ENCODE measurements at places on chromosomes 11 and 22.

DNA sequence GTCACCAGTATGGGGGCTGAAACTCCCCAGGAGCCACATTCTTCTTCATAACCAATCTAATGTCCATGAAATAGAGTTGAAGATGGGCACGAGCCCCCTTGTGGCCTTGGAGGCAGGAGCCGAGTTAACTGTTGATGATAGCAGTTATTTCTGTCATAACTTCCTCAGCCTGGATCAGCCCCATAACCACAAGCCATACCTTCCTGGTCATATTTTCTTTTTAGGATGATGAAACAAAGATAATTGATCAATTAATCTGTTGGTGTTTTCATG lies 65.0 kb upstream of the TTC12 start:
- DNase-seq, result no peak

DNA sequence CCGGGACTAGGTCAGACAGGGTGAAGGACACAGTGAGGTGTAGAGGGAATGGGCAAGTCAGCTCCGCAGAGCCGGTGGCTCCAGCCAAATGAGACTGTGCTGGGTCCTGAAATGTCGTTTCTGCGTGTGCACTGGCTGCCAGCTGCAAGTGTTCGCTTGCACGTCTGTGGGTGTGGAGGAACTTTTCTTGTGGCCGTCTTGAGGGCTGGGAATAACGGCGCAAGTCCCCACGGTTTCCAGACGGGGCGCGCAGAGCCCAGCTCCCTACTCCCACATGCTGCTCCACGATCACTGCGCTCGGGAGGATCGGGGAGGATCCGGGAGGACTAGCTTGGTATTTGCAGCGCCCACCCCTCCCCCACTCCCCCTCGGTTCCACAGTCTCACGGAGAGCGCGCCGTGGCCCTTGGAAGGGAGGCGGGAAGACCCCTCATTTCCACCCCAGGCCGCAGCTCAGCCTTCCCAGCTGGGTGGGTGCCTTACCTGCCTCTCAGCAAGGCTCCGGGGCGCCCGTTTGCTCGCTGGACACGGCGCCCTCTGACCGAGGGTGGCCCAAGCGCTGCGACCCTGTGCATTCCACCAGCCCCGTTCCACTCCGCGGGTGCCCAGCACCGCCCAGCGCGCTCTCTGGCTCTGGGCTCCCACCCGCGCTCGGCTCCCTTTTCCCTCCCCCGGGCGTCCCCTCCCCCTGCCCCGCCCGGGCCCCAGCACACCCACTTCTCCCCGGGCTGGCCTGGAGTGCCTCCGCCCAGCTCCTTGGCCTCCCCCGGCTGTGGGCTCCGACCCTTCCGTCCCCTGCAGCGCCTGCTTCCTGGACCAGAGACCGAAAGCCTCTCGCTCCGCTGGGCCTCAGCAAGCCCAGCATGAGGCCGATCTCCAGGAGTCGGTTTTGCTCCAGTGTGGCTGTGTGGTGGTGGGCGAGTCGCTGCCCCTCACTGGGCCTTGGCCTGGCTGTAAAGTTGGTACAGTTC lies at the start of gene KCNE3:
KCNE3 (minus strand) TSS at position 634 of the 970 bp plus-strand sequence. CDS start 9,986 bp downstream, outside the sequence.
- no peak for DNase-seq

- no peak for DNase-seq
Observed at GRCh38 chr11:61754534-61755482, 2.4 kb downstream of the MYRF start.

DNA sequence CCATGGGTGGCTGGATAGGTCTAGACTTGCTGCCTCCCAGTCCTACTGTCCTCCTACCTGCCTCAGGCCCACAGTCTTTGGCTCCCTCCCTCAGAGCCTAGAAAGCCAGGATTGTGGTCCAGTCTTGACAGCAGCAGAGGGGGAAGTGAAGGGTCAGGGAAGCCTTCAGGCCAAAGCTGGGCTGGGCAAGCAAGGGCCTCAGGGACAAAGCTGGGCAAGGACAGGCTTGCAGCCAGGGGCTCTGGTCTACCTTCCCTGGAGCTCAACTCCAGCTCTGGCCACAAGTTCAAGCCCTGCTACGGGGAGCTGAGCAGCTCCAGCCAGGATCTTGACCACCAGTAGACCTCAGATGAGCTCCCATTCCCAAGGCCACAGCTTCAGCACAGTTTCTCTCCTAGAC lies 14.9 kb downstream of the LMO1 start:
- DNase-seq, result no peak

GRCh38 chr22:17102297-17102667 lies 17.5 kb downstream of the IL17RA start:
- no peak for DNase-seq

GRCh38 chr11:73149105-73149504 lies 7.0 kb upstream of the FCHSD2 start:
- no peak for DNase-seq

DNA sequence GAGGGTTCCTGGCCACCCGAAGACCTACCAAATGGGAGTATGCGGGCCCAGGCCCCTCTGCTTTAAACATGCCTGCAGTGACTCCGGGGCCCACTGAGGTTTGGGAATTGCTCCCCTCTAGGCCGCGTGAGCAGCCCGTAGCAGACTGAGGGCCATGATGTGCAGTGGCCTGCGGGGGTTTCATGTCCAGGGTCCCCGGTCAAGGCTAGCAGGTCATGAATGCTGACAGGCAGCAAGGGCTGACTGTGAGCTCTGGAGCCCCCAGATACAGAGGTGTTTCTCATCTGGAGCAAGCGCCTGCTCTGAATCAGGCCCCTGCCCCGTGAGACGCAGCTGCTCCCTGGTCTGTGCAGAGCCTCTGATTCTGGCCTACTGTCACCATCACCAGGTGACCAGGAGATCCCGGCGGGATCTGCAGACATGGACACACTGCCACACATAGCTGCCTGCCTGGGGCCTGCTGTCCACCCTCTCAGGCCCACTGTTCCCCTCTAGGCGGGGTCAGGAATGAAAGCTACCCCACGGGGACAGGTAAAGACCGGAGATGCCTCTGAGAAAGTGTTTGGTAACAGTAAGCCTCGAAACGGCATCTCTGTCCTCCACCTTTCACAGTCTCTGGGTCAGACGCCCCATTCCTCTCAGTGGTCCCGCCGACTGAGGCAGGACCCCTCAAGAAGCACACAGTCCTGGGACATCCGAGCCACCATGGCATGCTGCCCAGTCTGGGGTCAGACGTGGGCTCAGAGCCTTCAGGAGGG lies 73.3 kb downstream of the PARVB start:
- DNase-seq, result no peak

GRCh38 chr11:118264569-118265465 lies 720 bp upstream of the MPZL2 start:
- no peak for DNase-seq

DNA sequence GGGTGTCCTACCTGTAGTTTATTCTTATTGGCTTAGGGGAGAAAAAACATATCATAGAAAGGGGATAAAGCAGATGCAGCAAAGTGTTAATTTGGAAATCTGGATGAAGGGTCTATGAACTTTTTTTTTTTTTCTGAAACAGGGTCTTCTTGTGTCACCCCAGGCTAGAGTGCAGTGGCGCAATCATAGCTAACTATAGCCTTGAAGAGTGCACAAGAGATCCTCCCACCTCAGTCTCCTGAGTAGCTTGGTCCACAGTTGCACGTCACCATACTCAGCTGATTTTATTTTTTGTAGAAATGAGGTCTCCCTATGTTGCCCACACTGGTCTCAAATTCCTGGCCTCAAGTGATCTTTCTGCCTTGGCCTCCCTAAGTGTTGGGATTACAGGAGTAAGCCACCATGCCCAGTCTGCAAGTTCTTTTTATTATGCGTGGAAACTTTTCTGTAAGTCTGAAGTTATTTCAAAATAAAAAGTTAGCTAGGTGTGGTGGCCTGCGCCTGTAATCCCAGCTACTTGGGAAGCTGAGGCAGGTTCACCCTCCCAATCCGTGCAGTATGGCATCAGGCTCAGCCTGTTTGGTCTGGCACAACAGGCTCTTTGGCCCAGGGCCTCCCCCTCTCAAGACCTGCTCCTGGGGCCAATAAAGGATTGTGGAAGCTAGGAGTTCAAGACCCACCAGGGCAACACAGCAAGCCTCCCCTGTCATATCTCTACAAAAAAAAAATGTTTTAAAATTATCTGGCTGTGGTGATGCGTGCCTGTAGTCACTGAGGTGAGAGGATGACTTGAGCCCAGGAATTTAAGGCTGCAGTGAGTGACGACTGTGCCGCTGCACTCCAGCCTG lies 111.9 kb downstream of the MED15 start:
- DNase-seq, result no peak

- DNase-seq, result no peak
Observed at GRCh38 chr11:45091563-45092403, 54.7 kb upstream of the PRDM11 start.

DNA sequence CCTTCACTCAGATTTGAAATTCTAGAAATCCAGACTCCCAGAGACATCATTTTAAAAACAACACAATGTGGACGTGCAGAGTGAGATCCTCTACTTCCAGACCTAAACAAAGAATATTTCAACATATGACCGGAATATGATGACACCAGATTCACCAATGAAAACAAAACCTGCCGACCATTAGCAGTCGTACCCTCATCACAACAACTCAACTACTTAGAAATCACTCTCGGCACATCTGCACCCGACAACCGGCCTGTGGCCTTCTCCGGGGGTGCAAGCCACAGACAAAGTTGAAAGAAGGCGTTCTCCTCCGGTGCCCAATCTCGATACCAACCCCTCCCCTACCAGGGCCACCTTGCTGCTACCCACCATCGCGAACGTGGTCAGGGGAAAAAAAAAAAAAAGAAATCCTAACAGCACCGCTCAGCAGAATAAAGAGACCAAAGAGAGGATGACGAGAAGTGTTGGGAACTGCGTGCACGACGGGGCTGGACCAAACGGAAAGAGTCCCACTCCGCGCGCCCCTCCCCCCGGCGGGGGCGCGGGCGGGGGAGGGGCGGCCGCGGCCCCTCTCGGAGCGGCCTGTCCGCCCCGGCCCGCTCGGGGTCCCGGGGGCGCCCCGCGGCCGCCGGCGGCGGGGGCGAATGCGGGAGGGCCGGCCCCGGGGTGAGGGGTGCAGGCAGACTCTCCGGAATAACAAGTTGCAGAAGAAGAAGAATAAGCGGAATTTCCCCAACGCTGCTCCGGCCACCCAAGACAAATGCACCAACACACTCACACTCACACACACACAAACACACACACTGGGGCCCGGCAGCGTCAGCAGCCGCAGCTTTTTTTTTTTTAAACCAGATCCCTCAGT lies 1.7 kb downstream of the PHF21A start:
- DNase-seq, result no peak

GRCh38 chr22:43126501-43127165 lies 16.1 kb downstream of the BIK start:
- no peak for DNase-seq

- DNase-seq, result no peak
Observed at GRCh38 chr22:27108425-27109114, 451.2 kb downstream of the MIAT start.

GRCh38 chr11:76782531-76783293 lies 444 bp upstream of the TSKU start:
- no peak for DNase-seq

DNA sequence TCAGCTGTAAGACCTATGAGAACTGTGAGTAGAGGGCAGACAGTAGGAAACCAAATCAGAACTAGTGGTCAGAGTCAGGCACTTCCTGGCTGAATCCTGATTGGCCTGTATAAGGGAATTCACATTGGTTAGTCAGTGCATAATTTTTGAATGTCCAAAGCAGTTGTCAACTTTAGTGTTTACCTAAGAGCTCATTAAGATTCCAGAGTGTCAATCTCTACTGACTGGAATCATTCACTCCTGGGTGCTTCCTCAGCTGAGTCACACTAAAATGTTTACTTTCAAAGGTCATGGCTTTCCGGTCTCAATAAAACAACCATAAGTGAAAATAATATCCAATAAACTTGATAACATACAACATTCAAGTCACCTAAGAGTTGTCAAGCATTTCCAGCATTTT lies 306.1 kb downstream of the C11orf87 start:
- DNase-seq, result no peak

GRCh38 chr11:36156161-36156816 lies 132.9 kb downstream of the COMMD9 start:
- DNase-seq, result no peak

- no peak for DNase-seq
Observed at GRCh38 chr22:22703203-22703570, 58.8 kb downstream of the GGTLC2 start.

DNA sequence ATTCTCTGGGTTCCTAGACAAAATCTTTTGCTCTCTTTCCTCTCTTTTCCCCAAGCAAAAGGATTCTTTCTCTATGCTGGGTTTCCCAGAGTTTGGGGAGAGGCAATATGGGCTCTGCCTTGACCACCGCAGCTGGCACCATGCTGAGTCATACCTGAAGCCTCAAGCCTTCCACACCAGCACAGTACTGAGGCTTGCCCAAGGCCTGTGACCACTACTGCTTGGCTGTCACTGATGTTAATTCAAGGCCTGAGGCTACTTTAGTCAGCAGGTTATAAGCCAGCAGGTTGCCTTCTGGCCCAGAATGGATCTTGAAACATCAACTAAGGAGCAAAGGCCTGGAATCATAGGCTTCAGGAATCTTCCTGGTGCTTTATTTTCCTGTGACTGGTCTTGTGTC lies 185.3 kb downstream of the DYNC2H1 start:
- no peak for DNase-seq

DNA sequence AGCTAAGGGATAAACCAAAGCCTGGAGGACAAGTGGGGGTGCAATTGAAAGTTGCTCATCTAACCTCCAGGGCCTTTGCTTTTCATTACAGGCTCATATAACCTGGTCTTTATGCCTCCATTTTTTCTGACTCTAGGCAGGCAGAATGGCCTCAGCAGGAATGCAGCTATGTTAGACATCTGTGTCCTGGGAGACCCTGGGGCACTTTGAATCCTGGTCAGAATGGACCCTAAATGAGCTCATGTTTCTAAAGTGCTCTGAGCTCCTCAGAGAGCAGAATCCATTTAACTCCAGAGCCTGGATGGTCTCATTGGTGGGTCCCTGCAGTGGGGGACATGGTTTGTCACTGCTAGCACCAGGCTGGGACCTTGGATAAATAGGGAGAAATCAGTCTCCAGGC lies 177.3 kb downstream of the KIRREL3 start:
- DNase-seq, result no peak

GRCh38 chr22:49785046-49785521 lies 42.6 kb downstream of the BRD1 start:
- no peak for DNase-seq

- no peak for DNase-seq
Observed at GRCh38 chr22:45238076-45238956, 2.4 kb downstream of the KIAA0930 start.
